ENCODE measurements at places on chromosomes 3 and 15.

GRCh38 chr3:106208967-106209366 lies 340.2 kb upstream of the CBLB start:
- DNase-seq, result no peak

- no peak for DNase-seq
Measured at GRCh38 chr3:48475188-48475587, 28.7 kb downstream of the ATRIP start.

DNA sequence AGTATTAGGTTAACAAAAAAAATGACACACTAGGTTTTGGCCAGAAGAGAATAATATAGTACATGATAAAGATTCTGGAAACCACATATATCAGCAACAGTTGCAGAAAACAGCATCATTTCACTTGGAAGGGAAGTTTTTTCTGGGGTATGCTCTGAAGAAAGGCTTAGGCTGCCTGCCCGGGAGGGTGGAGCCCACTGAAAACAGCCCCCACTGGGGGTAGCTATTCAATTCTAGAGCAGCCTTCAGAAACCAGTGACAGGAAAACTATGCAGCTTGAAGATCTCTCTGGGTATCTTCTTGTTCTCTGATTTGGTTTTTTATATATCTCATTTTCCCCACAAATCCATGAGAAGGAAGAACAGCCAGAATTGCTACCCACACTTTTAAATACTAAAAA lies 43.2 kb downstream of the ZMAT3 start:
- DNase-seq, result no peak

DNA sequence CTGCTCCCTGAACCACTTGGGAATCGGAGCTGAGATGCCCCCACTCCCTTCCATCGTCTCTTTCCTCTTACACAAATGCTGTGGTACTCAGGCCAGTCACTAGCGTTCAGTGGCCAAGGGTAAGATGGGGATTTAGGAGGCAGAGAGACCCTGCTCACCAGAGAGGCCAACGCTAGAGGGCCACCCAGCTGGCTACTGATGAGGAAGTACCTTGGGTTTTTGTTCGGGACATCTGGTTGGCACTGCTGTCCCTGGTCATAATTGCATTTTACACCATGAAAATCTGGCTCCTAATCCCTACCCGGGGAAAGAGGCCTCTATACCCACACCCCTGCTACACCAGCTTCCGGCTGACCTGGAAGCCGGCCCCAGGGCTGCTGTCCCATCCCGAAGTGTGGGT lies 7.7 kb downstream of the MAP6D1 start:
- DNase-seq, result no peak

- no peak for DNase-seq
Measured at GRCh38 chr3:152942366-152942765, 107.4 kb downstream of the P2RY1 start.

GRCh38 chr15:43518197-43518761 lies 871 bp downstream of the MAP1A start:
- DNase-seq, result peak; percentile 83

DNA sequence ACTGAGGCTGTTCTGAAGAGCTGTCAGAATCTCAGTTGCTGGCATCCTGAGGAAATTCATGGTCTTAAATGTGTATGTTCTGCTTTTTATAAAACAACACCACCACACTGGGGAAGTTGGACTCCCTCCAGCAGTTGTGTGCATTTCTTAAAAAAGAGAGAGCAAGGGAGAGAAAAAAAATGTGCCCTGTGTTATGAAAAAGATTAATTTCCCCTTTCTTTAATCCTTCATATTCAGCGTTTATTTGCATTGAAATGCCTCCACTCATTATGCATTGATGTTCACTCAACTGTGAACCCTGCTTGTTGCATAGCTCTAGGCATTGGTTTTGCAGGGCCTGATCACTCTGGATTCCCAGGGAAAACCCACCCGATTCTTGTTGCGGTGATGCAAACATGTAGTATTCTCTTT lies 4.4 kb upstream of the ZNF609 start:
- no peak for DNase-seq

GRCh38 chr15:61762676-61763075 lies 297.6 kb downstream of the VPS13C start:
- DNase-seq, result no peak

GRCh38 chr15:31471731-31472430 lies 145.2 kb downstream of the KLF13 start:
- no peak for DNase-seq

GRCh38 chr3:16668776-16669545 lies 63.7 kb upstream of the DAZL start:
- peak; percentile 51 for DNase-seq

- DNase-seq, result no peak
Measured at GRCh38 chr3:9257092-9257491, 7.6 kb upstream of the SRGAP3 start.

Data from left hindlimb (tissue), 1 donor.